ENCODE measurements at places on chromosomes 2 and 18.

DNA sequence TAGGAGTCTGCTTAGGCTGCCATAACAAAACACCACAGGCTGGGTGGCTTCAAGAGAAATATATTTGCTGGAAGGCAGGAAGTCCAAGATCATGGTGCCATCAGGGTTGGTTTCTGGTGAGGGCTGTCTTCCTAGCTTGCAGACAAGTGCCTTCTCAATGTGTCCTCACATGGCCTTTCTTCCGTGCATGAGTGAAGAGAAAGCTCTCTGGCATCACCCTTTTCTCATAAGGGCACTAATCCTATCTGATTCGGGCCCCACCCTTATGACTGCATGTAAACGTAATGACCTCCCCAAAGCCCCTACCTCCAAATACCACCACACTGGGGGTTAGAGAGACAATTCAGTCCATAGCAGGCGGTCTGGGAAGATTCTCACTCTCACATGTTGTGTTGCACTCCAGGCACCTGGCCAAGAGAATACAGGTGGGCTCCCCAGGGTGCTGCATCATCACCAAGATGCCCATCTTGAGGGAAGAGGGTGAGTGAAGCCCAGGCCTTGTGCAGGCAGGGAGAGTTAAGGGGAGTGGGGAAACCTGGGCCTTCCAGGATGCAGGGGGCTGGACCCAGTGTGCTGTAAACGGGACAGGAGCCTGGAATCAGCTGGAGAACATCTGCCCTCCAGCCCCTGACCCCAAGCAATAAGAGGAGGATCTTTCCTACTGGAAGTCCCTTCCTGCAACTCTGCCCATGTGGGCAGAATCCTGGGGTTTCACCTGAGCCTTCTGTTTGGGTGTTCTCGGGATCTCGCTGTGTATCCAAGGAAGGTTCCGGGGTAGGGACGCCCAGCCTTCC is 10.2 kb downstream of the CATIP start:
- DNase-seq = no peak

GRCh38 chr2:48733067-48733503 is 22.4 kb downstream of the LHCGR start:
- DNase-seq = no peak

DNA sequence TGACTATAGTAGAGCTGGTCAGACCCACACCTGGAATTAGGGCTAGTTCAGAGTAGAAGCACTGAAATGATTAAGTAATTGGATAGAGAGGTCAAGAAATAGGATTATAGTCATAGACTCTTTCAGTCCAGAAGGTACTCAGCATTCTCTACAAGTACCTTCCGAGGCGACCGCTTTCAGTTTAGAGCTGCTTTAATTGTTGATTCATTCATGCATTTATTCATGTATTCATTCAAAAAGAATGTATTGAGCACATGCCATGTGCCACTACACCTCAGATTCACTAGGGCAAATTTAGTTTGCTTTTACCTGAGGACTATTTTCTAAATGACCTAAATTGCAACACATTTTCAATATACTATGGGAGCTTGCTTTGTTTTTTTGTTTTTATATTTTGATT is 48.7 kb downstream of the CRIM1 start:
- DNase-seq = no peak

GRCh38 chr2:185785156-185785555 is 46.6 kb downstream of the FSIP2 start:
- DNase-seq = no peak

DNA sequence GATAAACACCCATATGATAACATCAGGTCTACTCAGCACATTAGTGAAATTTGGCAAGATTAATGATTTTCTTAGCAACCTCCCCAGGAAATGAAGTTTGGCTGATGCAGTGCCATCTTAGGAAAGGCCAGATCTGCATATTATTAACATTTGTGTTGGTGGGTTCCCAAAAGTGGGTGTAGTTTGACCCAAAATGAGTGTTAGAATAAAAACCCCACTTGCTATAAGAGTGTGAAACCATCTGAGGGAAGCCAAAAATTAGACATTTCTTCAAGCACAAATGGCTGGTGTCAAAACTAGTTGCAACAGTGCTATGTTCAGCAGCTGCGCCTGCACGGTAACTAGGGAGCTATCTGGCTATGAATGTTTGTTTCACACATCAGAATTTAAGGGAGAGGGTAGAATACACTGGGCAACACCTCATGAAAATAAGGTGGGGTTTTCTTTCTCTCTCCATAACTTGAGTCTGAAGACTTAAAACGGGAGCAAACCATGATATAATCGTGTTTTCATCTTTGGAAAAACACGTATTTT is 15.9 kb upstream of the CSRNP3 start:
- DNase-seq = no peak

GRCh38 chr2:32715391-32715841 is 87.6 kb downstream of the TTC27 start:
- no peak for DNase-seq

DNA sequence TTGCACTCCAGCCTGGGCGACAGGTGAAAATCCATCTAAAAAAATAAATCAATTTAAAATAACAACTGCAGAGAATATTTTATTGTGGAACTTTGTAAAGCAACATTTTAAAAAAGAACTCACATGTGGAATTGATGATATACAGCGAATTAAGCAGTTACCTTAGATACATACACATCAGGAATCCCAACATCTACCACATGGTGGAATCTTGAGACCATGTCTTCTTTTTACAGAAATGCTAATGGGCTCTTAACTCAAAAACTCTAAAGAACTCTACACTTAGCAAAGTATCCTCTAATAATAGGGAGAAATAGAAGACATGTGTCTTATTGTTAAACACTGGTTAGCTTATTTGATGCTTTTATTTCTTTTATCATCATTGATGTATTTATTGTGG is 373.6 kb downstream of the CDH7 start:
- no peak for DNase-seq
